Activated naive CD4-positive, alpha-beta T cell (primary cell): ENCODE measurements at places on chromosomes 2 and 18.
A peak's percentile ranks its signal among the peaks of the same experiment; 100 is the strongest.

- no peak for DNase-seq
Measured at GRCh38 chr18:5628512-5629255, 84.9 kb upstream of the EPB41L3 start.

- DNase-seq, result no peak
Measured at GRCh38 chr2:2243666-2244065, 87.4 kb downstream of the MYT1L start.

DNA sequence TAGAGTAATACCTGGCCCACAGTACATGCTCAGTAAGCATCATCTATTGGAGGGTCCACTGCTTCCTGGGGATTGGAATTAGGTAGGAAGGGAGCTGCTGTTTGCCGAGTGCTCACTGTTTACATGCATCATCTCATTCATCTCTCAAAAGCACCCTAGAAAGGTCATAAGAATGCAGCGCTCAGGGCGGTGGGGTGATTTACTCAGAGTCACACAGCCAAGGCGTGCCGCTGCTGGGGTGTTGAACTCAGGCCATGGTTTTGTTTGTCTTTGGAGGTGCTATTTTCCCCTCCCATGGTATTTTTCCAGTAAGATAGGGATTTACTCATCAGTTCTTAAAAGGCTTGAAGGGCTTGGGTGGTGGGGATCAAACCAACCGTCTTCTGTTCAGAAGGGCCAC, 227.5 kb downstream of the LDLRAD4 start:
- no peak for DNase-seq

DNA sequence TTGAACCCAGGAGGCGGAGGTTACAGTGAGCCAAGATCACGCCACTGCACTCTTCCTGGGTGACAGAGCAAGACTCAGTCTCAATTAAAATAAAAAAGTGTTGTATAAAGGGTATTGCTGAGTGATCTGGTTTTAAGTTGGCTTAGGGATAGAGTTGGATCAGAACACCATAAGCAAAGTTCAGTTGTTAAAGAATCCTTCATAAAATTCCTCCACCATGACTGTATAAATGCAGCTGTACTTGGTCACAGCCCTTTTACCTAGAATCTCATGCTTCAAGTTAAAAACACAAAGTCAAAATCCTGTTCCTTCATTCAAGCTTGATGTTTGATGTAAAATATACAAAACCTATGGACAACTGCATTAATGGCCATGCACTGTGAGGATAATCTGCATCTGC, 33.4 kb upstream of the PNO1 start:
- DNase-seq, result no peak

- no peak for DNase-seq
Measured at GRCh38 chr2:233236820-233237589, 14.5 kb upstream of the ATG16L1 start.

- no peak for DNase-seq
Measured at GRCh38 chr2:5548991-5549715, 143.0 kb upstream of the SOX11 start.

- DNase-seq, result no peak
Measured at GRCh38 chr18:64032312-64032711, 62.4 kb downstream of the SERPINB8 start.

GRCh38 chr2:50863856-50864255, 168.1 kb downstream of the NRXN1 start:
- no peak for DNase-seq

DNA sequence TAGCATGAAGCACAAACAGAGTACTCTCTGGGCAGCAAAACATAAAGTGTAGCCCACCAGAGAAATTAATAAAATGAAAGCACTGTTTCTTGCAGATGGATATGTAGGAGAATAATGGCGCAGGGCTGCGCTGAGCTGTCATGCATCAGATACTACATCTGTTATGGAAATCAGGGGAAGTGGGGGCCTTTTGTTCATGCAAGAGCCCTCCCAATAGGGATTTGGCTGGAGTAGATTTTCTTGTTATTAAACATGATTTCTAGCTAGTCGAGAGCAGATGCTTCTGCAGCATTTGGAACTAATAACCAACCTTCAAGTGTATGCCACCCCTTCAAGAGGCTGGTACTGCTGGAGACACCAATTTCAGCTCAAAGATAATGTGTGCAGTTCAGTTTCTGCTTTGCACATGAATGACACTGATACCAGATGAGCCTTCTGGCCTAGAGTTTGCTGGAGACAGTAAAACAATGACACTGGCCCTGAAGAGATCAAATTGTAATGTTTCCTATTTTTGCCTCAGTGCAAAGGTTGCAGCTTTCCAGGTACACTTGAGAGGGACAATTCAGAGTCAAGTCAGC, 58.0 kb downstream of the RND3 start:
- DNase-seq, result no peak

GRCh38 chr2:151810489-151810888, 17.7 kb downstream of the ARL5A start:
- no peak for DNase-seq

GRCh38 chr2:64276417-64277095, 132.3 kb upstream of the PELI1 start:
- DNase-seq, result no peak

- DNase-seq, result no peak
Measured at GRCh38 chr2:30737326-30737610, 70.0 kb downstream of the CAPN13 start.

DNA sequence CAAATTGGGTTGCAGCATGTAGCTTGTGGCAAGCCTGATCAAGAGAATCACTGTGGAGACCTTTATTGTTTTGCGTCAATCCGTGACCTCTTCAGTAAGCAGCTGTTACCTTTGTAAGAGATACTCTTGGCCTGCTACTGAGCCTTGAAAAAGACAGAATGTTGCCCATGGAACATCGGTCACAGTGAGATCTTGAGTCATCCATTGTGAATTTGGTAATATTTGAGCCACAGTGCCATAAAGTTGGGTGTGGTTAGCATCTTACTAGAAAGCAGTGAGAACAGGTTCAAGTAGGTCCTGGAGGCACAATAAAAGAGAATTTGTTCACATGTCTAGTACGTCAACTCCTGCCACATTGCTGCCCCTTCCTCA, 12.7 kb upstream of the EFR3B start:
- DNase-seq, result no peak

DNA sequence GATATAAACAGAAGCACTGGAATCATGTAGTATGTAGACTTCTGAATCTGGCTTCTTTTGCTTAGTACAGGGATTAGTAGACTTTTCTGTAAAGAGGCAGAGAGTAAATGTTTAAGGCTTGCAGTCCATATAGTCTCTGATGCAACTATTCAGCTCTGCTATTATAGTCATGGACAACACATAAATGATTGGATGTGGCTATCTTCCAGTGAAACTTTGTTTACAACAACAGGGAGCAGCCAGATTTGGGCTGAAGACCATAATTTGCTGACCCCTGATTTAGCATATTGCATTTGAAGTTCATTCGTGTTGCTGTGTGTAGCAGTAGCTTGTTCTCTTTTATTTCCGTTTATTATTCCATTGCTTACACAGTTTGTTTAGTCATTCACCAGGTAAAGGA, 55.0 kb downstream of the GPD2 start:
- no peak for DNase-seq

GRCh38 chr18:58194028-58194427, 150.0 kb downstream of the NEDD4L start:
- no peak for DNase-seq

DNA sequence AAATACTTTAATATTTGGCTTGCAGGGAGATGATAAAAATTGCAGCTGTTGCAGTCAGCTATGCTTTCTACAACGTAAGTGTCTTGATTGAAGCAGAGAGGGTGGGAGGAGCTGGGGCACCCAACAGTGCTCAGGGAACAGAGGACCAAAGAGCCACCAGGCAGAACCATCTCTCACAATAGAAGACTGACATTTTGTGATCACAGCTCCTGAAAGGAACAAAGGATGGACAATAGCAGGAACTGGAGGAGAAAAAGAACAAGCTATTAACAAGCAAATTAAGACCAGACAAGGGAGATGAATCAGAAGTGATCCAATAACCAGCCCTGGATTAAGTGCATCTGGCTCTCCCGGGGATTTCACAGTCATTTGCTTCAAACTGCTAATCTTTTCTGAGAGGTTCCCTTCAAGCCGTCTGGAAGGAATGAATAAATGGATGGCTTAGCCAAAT, 65.7 kb upstream of the SMAD2 start:
- DNase-seq, result no peak

- no peak for DNase-seq
Measured at GRCh38 chr2:240482141-240482540, 46.7 kb downstream of the GPC1 start.

- DNase-seq, result peak; percentile 59
Measured at GRCh38 chr2:130372055-130372832, 16.4 kb downstream of the PTPN18 start.

GRCh38 chr2:8494151-8494550, 187.7 kb upstream of the ID2 start:
- DNase-seq, result no peak

DNA sequence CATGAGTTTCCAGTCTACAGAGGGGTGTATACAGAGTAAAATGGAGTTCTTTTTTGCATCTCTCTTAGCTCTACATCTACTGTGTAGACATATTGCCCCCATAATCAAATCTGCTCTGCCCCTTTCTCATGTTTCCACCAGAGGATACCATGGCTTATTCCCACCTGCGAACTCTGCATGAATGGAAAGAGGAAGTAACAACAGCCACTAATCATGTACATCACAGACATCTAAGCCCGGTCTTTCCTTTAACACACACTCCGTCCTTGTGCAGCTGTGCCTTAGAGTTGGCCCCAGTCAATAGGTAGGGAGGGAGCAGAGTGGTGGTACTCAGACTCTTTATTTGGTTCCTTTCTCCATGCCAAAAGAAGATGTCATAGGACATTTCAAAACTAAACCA, 147.3 kb upstream of the NRP2 start:
- no peak for DNase-seq

DNA sequence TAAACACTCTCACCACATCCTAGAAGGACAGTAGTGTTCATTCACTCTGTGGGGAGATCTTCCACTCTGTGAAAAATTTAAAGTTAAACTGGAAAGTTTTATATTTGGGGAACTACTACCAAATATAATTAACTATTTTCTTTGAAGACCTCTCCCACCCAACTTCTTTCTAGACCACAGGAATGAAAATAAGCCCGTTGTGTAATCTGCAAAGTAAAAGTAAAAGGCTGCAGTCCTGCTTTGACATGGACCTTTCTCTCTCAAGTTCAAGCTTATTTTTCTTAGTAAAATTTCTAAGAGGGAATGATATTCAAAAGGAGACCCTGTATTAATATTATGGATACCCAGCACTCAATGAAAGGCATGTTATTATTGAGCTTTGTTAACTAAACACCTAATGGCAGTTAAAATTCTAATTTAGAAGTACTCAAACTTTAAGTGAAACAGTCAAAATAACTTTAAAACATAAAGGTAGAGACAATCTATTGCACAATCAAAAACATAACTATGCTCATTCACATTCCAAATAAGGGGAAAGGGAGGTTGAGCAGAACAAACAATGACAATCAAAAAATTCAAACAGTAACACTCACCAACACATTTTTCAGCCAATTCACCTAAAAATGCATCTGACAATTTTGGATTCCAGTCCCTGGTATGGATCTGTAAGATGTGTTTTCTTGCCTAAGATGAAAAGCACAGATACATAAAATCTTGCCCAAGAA, 98.5 kb downstream of the ATAD2B start:
- no peak for DNase-seq

DNA sequence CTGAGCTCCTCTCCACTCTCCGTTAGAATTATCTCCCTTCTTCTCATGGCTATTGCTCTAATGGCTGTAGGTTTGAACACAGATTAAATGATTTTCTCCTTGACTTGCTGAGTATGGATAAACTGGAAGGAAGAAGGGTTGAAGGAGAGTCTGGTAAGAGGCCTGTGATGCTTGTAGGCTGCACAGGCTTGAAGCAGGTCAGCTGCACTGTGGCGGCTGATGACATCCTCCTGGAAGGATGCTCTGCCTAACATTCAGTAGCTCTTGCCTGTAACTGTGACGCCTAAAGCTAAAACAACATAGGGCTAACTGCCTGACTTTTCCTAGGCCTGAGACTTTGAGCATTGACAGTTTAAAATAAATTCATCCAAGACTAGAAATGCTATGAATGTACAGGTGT, 166.3 kb downstream of the MREG start:
- DNase-seq, result no peak

- no peak for DNase-seq
Measured at GRCh38 chr2:16012029-16012596, 71.8 kb downstream of the MYCN start.

GRCh38 chr2:29304399-29305060, 189.3 kb downstream of the CLIP4 start:
- DNase-seq, result no peak

GRCh38 chr2:15053542-15053941, 421.0 kb downstream of the LRATD1 start:
- no peak for DNase-seq

- no peak for DNase-seq
Measured at GRCh38 chr18:49846361-49846662, 33.0 kb upstream of the ACAA2 start.

- DNase-seq, result no peak
Measured at GRCh38 chr2:133418021-133418420, 150.2 kb downstream of the NCKAP5 start.

- no peak for DNase-seq
Measured at GRCh38 chr18:79934311-79935097, 16.9 kb downstream of the SLC66A2 start.

GRCh38 chr2:583666-584065, 93.5 kb downstream of the TMEM18 start:
- DNase-seq, result no peak

DNA sequence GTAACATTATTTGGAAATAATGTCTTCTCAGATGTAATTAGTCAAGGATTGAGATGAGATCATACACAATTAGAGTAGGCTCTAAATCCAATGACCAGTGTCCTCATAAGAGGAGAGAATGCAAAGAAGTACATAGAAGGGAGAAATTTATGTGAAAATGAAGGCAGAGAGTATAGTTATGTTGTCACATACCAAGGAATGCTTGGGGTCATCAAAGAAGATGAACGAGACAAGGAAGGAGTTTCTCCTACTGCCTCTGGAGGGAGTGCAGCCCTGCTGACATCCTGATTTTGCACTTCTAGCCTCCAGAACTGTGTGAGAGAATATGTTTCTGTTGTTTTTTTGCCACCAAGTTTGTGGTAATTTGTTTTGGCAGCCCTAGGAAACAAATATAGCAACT, 100.1 kb downstream of the GALNT13 start:
- DNase-seq, result no peak

GRCh38 chr18:27931535-27931934, 245.4 kb downstream of the CDH2 start:
- no peak for DNase-seq

GRCh38 chr2:128752691-128753263, 434.1 kb upstream of the HS6ST1 start:
- DNase-seq, result no peak

- DNase-seq, result no peak
Measured at GRCh38 chr2:110903548-110903947, 171.2 kb downstream of the ACOXL start.
